ENCODE measurements at places on chromosomes 4 and X.

GRCh38 chr4:76214177-76214675 is 602 bp upstream of the SCARB2 start:
- no peak for DNase-seq

DNA sequence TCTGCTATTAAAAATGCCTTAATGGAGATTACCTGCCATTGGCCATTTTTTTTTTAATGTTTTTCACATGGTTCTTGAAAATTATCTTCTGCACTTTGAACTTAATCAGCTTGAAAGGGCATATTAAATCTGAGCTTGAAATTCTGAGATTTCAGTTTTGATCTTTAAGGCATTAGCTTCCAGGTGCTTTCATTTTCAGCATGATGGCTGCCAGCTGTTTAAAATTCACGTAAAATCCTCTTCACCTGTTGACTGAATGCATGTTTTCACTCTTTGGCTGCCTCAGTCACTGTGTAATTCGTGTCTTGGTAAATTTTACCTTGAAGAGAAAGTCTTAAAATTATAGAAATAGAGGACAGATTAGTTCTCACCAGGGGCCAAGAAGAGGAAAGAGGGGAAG is 39.6 kb downstream of the SMAD1 start:
- DNase-seq: no peak

DNA sequence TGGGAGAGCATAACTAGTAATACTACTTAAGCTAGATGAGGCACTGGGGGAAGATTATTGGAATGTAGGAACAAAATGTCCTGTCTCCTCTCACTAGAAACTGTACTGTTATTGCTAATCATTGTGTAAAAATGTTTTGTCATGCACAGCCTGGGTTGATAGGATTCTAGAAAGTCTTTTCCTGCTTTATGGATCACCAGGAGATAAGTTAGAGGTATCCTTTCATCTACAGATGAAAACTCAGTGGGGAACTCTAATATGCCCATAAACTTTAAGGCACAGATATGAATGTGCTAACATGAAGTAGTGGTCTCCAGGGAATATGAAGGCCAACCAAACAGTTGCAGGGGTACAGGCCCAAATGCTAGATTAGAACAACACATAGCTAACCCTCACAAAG is 57.5 kb downstream of the SRPX start:
- DNase-seq: no peak

- no peak for DNase-seq
Measured at GRCh38 chr4:69060651-69061308, 35.5 kb upstream of the UGT2B7 start.

DNA sequence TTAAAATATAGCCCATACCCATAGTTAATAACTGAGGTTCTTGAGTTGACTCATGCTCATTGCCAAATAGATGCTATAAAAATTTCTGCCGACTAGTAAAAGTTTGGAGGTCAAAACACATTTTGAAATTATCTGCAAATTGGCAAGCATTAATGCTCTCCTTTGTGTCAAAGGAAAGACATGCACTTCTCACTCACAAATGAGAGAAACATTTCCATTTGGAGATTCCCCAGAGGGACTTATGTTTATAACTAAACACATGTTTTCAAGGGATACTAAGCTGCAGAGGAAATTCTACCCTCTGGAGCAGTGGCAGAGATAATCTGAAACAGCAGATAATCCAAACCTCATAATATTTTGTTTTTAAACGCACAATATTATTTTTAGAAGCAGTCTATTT is 45.7 kb upstream of the CCDC160 start:
- DNase-seq: no peak

GRCh38 chr4:55326629-55327028 is 19.4 kb upstream of the SRD5A3 start:
- no peak for DNase-seq

DNA sequence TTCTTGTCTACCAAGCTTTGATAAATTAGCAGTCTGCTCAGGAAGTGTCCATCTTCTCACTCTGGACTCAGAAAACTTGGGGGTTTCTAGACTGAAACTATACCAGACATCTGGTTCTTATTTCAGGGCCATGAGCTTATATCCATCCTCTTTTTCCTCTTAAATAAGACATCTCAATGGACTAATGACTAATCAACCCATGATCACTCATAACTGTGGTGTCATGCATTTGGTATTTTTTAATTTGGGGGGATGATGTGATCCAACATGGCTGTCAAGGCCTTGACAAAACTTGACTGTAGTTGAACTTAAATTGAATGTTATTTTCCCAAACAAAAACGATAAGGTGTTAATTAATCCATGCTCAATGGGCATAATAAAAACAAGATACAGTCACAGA is 87.8 kb downstream of the GPRASP3 start:
- DNase-seq: no peak

- no peak for DNase-seq
Measured at GRCh38 chrX:104172121-104172520, 5.9 kb downstream of the FAM199X start.

DNA sequence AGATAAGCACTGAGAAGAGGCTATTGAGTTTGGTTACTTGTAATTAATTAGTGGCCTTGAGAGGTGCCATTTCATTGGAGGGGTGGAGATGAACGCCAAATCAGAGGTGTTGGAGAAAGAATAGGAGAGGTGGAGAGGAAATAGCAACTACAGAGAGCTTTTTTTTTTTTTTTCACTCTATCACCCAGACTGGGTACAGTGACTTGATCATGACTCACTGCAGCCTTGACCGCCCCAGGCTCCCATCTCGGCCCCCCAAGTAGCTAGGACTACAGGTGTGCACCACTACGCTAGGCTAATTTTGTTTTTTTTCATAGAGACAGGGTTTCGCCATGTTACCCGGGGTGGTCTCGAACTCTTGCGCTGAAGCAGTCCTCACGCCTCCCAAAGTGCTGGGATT is 5.2 kb downstream of the NHS start:
- DNase-seq: no peak

GRCh38 chrX:119617517-119618164 is 11.4 kb upstream of the NKRF start:
- DNase-seq: no peak

- DNase-seq: no peak
Measured at GRCh38 chr4:189202182-189202868, 738.3 kb upstream of the FRG1 start.

GRCh38 chr4:13876131-13876530 is 248.6 kb upstream of the BOD1L1 start:
- no peak for DNase-seq

- DNase-seq: no peak
Measured at GRCh38 chr4:170698334-170698733, 608.6 kb upstream of the AADAT start.

DNA sequence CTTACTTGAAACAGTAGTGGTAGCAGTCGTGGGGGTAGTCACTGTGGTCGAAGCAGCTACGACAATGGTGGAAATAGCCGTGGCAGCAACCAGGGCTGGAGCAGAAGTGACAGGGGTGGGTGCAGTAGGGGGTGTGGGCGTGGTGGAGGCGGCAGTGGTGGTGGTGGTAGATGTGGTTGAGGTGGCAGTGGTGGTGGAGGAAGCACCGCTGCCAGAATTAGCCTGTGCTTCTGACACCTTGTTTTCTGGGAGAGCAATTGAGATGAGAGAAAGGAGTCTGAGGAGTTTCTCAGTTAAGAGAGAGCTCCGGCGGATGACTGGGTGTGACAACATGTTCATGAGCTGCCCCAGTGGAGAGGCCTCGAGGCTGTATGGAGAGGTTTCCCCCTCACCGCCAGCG is 113.5 kb upstream of the HSD17B10 start:
- no peak for DNase-seq

DNA sequence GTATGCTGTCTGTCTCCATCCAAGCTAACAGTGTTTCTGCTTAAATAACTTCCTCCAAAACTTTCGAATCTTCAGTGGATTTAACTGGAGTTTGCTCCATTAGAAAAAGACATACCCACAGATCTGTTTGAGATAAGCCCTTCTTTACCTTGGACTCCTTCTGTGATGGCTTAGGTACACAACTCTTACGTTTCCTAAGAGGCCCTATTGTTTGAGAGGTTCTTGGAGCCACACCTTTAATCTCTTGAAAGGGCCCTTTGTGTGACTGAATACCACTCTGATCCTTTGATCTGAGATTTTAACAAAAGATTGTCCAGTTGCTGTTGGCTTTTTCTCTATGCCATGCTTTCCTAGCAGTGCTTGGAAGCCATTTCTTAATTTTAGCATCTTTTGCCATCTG is 92.5 kb downstream of the AKAP4 start:
- no peak for DNase-seq

GRCh38 chrX:46634577-46634976 is 61.0 kb downstream of the CHST7 start:
- no peak for DNase-seq

DNA sequence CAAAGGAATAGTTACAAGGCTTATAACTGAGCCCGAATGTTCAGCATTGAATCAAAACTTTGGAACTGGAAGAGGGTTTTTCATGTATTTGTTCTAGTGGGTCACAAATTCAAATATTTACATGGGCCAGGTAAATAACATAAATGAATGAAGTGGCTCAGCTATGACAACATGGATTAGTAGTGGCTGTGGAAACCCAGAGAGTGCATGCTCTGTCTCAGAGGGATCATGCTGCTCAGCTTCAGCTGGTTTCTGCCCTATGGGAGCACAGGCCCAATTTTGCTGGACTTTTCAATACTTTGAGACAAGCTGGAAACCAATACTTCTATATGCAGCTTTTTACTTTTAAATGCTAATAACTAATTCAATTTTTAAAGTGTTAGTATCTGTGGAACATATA is 394.0 kb upstream of the TEX13C start:
- no peak for DNase-seq

GRCh38 chr4:123579961-123580360 is 183.4 kb downstream of the SPRY1 start:
- no peak for DNase-seq

GRCh38 chr4:73086095-73086868 is 16.8 kb upstream of the COX18 start:
- no peak for DNase-seq

- DNase-seq: no peak
Measured at GRCh38 chrX:123447506-123447905, 263.4 kb downstream of the GRIA3 start.

DNA sequence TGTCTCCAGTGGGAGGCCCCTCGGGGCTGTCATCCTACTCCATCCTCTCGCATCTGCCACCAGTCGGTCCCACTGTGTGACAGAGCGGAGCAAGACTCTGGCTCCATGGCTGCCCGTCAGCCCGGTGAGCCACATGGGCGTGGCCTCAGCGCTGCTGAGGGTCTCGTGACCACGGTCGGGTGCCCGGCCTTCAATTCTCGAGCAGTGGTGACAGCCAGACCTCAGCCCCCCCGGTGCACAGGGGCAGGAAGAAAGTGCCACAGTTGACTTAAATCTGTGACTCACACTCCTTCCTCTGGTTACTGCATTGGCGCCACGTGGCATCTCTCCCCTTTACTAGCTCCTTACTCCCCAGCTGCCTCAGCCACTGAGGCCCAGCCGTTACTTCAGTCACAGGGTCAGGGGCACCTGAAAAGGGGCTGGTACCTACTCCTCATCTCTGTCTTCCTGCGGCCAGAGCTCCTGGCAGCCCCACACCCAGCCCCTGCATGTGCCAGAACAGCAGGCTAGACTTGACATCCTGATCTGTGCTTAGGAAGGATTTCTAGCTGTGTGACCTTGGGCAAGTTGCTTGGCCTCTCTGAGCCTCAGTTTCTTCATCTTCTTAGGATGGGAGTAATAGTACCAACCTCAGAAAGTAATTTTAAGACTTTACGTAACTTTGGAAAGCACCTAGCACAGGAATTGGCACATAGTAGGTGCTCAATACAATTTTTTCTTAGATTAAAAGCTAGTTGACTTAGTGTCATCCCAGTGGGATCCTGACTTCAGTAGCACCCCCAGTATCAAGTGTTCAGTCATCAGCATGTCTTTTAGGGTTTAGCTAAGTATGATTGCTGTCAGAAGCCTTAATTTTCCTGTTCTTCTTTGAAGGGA is 66.1 kb downstream of the TNIP2 start:
- DNase-seq: no peak

All from vagina (tissue), 2 donors.